ENCODE measurements at places on chromosomes 12 and 14.

DNA sequence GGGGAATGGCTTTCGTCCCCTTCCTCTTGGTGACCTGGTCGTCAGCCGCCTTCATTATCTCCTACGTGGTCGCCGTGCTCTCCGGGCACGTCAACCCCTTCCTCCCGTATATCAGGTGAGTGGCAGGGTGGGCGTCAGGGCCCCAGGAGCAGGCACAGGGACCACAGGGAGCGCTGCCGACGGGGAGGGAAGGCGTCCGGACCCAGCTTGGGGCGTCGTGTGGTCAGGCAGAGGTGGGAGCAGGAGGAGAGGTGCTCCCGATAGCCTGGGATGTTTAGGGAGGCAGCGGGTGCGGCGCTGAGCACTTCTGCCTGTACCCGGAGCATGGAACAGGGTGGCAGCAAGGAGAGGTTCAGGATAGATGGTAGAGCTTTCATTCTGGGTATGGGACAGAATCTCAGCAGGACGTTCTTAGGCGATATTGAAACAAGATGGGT, 444 bp downstream of the DRAM1 start:
- H3K4me3 ChIP-seq = peak overlapping the region; percentile 56
- peak overlapping the region; percentile 78 for H3K27ac ChIP-seq
- peaks cover 6% of the 10 kb centered on the region for H3K4me1 ChIP-seq

DNA sequence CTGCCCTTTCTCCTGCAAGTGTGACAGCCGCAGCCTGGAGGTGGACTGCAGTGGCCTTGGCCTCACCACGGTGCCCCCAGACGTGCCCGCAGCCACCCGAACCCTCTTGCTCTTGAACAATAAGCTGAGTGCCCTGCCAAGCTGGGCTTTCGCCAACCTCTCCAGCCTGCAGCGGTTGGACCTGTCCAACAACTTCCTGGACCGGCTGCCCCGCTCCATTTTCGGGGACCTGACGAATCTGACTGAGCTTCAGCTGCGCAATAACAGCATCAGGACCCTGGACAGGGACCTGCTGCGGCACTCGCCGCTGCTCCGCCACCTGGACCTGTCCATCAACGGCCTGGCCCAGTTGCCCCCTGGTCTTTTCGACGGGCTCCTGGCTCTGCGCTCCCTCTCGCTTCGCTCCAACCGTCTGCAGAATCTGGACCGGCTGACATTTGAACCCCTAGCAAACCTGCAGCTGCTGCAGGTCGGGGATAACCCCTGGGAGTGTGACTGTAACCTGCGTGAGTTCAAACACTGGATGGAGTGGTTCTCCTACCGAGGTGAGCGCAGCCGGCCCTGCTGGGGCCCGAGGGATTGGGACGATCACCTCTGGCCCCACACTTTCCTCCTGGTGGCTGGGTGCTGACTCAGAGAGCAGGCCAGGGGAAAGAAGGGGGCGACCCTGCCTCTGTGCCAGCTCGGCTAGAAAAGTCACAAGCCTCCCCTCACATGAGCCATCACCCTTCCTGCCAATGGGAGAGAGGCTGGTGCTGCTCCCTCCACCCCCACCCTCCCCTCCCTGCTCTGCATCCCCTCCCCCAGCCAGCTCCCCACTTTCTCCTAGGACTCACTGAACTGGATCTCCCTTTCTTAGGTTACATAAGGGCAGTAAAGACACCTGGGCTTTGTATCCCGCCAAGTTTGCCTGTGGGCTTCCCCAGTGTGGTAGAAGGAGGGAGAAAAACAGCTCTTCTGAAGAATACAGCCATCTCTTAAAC, 10.9 kb downstream of the LRTM2 start:
- no peaks in the 10 kb centered on the region for H3K4me1 ChIP-seq
- peaks cover 5% of the 10 kb centered on the region for H3K27me3 ChIP-seq
- no peak overlapping the region for H3K27ac ChIP-seq
- H3K36me3 ChIP-seq = no peaks in the 10 kb centered on the region
- DNase-seq = no peak

- H3K27ac ChIP-seq = no peak overlapping the region
- H3K4me3 ChIP-seq = no peak overlapping the region
- DNase-seq = no peak
These were observed 78.7 kb downstream of the FSCB start for GRCh38 chr14:44428231-44428945.

- no peaks in the 10 kb centered on the region for H3K27me3 ChIP-seq
- no peaks in the 10 kb centered on the region for H3K36me3 ChIP-seq
- H3K4me1 ChIP-seq = peaks cover 29% of the 10 kb centered on the region
- peak overlapping the region; percentile 63 for H3K27ac ChIP-seq
These were observed 385 bp downstream of the CAPRIN2 start for GRCh38 chr12:30754383-30754749.

DNA sequence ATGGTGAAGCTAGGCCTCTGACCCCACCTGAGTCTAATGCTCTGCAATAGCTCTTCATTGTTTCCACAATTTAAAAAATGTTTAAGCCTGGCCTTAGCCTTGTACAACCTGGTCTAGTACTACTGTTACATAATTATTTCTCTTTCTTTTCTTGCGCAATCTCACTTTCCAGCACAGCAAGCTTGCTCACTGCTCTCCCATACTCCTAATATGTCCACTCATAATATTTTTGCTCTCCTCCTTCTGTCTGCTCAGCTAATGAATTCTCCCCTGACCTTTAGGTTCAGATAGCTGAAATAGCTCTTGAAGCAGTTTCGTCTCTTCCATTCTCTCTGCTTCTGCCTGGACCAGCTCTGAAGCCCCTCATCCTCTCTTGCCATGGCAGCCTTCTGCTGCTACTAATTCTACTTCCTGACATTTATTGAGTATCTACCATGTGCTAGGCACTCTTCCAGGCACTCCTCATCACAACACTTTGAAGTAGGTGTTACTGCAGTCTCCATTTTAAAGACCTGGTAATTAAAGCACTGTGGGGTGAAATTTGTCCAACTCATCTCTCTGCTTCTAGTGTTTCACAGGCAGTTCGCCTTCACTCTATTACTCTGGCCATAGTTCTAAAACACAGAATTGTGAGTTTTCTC, 2.8 kb upstream of the SLC48A1 start:
- H3K27ac ChIP-seq = no peak overlapping the region
- peaks cover 11% of the 10 kb centered on the region for H3K4me1 ChIP-seq
- no peak overlapping the region for H3K4me3 ChIP-seq
- no peak for DNase-seq
- H3K36me3 ChIP-seq = no peaks in the 10 kb centered on the region

- H3K36me3 ChIP-seq = no peaks in the 10 kb centered on the region
- H3K27ac ChIP-seq = no peak overlapping the region
- no peaks in the 10 kb centered on the region for H3K27me3 ChIP-seq
- no peak overlapping the region for H3K4me3 ChIP-seq
- peaks cover 5% of the 10 kb centered on the region for H3K4me1 ChIP-seq
These were observed 55.7 kb upstream of the FRMD6 start for GRCh38 chr14:51595881-51596455.

GRCh38 chr12:100737168-100737567, 57.4 kb upstream of the ANO4 start:
- H3K4me1 ChIP-seq = no peaks in the 10 kb centered on the region
- no peak for DNase-seq
- H3K36me3 ChIP-seq = no peaks in the 10 kb centered on the region
- H3K27ac ChIP-seq = no peak overlapping the region
- H3K27me3 ChIP-seq = no peaks in the 10 kb centered on the region

DNA sequence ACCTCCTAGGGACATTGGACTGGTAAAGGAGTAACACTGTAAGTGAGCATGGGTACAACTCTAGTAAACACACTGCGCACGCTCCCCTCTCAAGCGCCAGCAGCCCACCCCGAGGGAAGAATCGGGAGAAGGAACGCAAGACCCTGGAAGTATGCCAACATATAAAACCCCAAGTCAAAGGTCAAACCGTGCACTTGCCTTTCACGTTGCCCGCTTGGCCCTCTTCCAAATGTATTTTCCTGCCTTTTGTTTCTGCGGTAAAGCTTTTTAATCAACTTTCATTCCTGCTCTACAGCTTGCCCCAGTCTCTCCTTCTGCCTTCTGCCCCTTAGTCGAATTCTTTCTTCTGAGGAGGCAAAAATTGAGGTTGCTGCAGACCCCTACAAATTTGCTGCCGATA, 17.6 kb upstream of the CHST11 start:
- no peaks in the 10 kb centered on the region for H3K36me3 ChIP-seq
- no peaks in the 10 kb centered on the region for H3K27me3 ChIP-seq
- no peaks in the 10 kb centered on the region for H3K4me1 ChIP-seq
- no peak overlapping the region for H3K27ac ChIP-seq

DNA sequence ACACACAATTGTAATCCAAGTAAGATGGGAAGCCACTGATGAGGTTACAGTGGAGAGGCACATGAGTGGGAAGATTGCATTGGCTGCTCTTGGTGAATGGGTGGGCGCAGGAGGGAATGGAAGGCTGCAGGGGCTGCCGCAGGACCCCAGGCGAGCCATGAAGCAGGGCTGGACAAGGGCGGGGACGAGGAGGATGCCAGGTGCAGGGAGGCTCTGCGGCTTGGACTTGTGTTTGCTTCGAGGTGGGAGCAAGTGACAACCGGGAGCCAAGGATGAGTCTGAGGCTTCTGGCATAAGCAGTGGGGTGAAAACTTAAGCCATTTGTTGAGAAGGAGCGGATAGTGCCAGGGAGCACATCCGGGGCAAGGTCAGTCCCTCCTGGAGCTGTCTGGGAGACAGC, 115.0 kb downstream of the TSPAN9 start:
- H3K27me3 ChIP-seq = no peaks in the 10 kb centered on the region
- H3K36me3 ChIP-seq = no peaks in the 10 kb centered on the region
- H3K27ac ChIP-seq = no peak overlapping the region
- no peak overlapping the region for H3K4me3 ChIP-seq
- DNase-seq = no peak
- H3K4me1 ChIP-seq = no peaks in the 10 kb centered on the region

- no peaks in the 10 kb centered on the region for H3K4me1 ChIP-seq
- H3K36me3 ChIP-seq = no peaks in the 10 kb centered on the region
- no peak for DNase-seq
- no peak overlapping the region for H3K27ac ChIP-seq
These were observed 870.6 kb downstream of the NRXN3 start for GRCh38 chr14:79040790-79041189.

DNA sequence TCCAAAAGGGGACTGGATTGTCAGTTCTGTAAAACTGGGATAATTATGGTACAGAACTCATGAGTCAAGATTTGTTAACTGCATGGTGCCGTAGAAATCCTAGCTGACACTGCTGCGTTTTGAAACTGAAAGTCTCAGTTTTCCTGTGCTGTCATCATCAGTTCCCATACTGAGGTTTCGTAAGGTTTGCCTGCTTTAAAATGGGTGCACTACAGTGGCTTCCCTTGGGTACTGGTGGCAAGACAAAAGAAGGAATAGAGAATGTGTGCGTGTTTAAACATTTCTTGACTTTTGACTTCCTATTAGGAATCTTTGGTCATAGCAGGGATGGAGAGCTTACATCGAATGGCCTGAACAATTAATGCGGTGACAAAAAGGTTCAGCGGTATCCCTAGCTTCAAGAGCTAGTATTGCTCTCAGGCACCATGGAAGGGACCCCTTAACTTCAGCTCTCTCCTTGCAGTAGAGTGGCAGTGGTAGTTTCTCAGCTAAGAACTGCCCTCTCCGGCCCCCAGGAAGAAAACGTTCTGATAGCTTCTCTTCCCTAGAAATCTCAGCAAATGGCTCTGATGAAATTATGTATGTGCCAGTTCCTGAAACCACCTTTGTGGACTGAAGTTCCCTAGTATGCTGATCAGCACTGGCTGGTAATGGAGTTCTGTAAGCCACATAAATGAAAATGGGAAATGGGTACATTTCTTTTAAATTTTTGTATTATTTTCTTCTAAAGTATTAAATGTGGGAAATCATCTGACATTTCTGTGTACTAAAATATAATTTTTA, 28.9 kb downstream of the ANO6 start:
- H3K4me1 ChIP-seq = no peaks in the 10 kb centered on the region
- no peak overlapping the region for H3K27ac ChIP-seq

GRCh38 chr14:68215629-68216028, 396.1 kb downstream of the RAD51B start:
- H3K4me1 ChIP-seq = peaks cover 10% of the 10 kb centered on the region
- H3K27me3 ChIP-seq = no peaks in the 10 kb centered on the region
- H3K36me3 ChIP-seq = no peaks in the 10 kb centered on the region
- no peak for DNase-seq
- no peak overlapping the region for H3K27ac ChIP-seq
- no peak overlapping the region for H3K4me3 ChIP-seq

DNA sequence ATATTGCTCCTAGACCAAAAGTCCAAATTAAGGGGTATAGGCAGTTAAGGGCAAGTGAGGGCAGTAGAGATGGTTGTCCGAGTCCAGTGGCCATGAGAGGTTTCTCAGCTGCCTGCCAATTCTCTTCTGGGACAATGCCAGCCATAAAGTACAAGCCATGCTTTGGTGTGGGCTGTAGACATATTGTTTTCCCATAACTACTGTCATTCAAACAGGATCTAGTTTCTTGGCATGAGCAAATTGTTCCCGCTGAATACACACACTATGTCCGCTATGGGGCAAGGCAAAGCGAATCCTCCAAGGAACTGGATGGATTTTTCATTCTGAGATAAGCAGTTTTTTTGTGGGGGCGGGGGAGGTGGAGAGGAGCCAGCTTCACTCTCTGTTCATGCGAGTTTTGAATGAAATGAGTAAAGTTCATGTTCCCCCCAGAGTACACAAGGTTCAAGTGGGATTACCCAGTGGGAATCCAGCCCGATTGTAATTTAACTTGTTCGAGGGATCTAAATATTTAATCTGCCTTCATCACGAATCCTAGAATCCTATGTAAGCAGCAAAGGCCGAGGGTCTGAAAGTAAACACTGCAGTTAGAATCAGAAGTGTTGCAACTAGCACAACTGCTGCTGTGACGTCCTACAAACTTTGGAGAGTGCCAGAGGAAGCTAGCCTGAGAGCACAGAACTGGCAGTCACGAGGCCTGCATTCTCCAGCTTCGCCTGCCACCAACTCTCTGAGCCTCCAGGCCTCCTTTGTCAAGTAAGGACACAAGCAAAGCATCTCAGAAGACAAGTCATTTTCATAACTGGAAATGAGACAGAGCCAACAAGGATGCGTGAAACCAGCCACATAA, 137.0 kb downstream of the CRADD start:
- H3K4me3 ChIP-seq = no peak overlapping the region
- no peaks in the 10 kb centered on the region for H3K36me3 ChIP-seq
- no peak for DNase-seq
- no peaks in the 10 kb centered on the region for H3K27me3 ChIP-seq
- no peak overlapping the region for H3K27ac ChIP-seq
- no peaks in the 10 kb centered on the region for H3K4me1 ChIP-seq

GRCh38 chr12:14948672-14949071, 10.3 kb upstream of the ERP27 start:
- peak; percentile 87 for DNase-seq
- H3K27ac ChIP-seq = peak overlapping the region; percentile 96
- no peaks in the 10 kb centered on the region for H3K27me3 ChIP-seq
- H3K36me3 ChIP-seq = peaks cover 55% of the 10 kb centered on the region

- no peaks in the 10 kb centered on the region for H3K36me3 ChIP-seq
- H3K27me3 ChIP-seq = no peaks in the 10 kb centered on the region
- H3K4me3 ChIP-seq = no peak overlapping the region
- DNase-seq = no peak
- H3K4me1 ChIP-seq = no peaks in the 10 kb centered on the region
- H3K27ac ChIP-seq = no peak overlapping the region
These were observed 55.1 kb downstream of the MED13L start for GRCh38 chr12:116222358-116222757.

- H3K4me3 ChIP-seq = no peak overlapping the region
- H3K27ac ChIP-seq = no peak overlapping the region
These were observed 159.9 kb downstream of the EGLN3 start for GRCh38 chr14:33790996-33791395.

Data from naive thymus-derived CD4-positive, alpha-beta T cell (primary cell).